ENCODE measurements at places on chromosomes 7 and 10.

GRCh38 chr10:71267508-71268240 is 51.4 kb upstream of the SLC29A3 start:
- DNase-seq = no peak

DNA sequence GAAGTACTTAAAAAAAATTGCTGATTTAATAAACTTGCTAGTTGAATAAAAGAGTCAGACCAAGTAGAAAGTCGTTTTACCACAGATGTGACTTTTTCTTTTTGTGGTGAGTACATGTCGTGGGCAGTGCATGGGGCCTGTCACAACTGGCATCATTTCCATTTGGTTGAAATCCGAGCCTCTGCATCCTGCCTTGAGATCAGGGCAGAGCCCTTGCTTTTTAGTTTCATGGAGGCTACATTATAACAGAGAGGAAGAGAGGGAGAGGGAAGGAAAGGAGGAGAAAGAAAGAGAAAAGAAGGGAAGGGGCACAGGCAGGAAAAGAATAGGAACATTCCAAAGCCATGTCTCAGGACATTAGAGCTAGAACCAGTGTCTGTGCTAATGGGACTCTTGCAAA is 20.4 kb upstream of the INSYN2A start:
- no peak for DNase-seq

GRCh38 chr7:90119178-90119971 is 34.9 kb upstream of the STEAP1 start:
- no peak for DNase-seq

DNA sequence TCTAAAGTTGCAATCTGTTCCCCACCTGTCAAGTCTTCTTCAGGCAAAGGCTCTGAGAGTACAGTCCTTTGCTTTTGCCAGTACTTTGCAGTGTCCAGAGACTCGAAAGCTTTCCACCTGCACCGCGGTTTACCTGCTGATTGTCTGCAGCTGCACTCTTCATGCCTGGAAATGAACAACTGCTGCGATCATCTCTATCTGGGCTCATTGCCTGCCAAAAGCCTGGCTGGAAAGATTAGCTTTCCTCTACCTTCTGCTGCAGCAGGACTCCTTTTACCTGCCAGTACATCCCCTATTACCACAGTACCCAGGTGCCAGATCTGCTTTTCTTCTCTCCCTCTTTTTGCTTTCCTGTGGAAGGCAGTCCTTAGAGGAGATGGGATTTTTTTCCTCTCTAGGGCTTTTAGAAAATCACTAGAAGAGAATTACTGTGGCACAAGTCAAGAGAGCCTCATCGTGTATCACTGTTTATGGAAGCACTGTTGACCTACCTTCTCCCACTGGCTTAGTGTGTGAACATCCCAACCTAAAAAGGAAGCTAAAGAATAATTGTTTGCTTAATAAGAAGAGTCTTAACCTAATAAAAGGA is 2.2 kb downstream of the STRIP2 start:
- DNase-seq = no peak

DNA sequence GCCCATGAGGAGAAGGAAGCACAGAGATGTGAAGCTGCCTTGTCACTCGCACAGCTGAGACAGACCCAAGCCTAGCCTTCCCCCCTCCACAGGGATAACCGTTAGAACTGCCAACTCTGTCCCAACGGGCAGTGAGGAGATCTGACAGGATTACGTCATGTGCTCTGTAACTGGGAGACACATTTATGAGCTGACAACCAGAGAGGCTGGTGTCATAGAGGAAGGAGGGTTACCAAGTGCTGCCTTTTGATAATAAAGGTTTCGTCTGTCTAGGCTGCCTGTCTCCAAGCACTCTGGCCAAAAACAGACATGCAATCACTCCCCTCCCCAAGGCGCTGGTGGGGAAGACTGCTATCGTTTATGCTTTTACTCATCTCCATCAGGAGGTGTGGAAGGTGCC is 165.9 kb downstream of the PLXNA4 start:
- no peak for DNase-seq

- no peak for DNase-seq
These were observed 1.8 kb downstream of the SNCG start for GRCh38 chr10:86960003-86960862.

DNA sequence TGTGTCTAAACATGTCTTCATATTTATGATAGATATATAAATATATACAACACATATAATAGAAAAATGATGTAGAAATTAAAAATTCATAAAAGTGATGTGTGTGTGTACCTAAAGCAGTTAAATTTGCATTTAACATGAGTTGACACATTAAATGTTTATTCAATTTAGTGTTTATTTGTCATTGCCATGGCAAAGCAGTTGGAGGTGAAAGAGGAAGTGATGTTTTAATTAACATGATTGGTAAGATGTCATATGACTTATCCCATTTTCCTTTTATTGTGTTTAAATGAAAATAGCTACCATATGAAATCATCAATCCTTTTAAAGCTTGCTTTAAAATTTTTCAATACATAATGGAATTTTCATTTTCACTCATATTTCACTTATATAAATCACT is 452.6 kb downstream of the SUGCT start:
- no peak for DNase-seq

GRCh38 chr7:20200971-20201370 is 16.2 kb downstream of the MACC1 start:
- no peak for DNase-seq

DNA sequence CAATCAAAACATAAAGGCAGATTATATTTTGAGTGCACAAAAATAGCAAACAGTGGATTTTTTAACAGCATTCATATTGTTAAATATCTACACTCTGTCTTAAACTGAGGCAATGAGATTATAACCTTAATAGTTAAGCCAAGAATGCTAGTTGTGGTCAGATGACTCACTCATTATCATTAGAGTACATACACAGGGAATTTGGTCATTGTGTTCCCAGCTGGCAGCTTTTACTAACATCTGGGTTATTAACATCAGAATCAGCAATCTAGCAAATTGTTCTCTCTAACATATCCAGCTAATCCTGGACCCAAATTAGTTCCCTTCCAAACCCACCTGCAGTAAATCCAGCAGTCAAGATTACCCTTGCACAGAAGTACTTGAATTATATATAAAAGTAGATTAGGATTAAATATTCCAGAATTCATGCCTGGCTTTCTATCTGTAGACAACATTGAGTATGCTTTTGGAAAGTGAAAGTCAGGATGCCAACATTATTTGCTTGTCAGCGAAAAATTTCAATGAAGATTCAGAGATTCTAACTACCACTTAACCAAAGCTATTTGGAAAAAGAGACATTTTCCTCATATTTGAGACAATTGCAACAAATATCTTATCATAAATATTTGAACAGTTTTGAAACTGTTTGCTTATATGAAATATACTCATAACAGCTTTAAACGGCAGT is 1035.6 kb upstream of the PHF14 start:
- no peak for DNase-seq

DNA sequence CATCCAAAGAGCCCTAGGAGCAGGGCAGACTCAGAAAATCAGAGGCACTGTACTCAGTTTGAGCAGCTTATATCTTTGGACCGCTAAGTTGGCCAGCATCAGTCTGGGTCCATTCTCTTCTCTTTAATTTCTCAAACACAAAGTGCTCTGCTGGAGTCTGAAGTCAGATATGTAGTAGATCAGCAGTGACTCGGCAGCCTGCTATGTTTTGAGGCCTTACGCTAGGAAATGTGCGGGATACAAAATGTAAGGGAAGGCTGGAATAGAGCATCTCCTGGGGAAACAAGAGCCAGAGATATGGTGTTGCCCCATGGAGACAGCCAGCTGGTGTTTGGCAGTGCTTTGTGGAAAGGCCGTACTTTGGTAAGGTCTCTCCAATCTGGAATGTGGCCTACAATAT is 60.6 kb upstream of the VKORC1L1 start:
- DNase-seq = no peak

- no peak for DNase-seq
These were observed 56.5 kb downstream of the ZNF467 start for GRCh38 chr7:149716932-149717307.

- no peak for DNase-seq
These were observed 65.8 kb downstream of the RAB18 start for GRCh38 chr10:27569946-27570345.

DNA sequence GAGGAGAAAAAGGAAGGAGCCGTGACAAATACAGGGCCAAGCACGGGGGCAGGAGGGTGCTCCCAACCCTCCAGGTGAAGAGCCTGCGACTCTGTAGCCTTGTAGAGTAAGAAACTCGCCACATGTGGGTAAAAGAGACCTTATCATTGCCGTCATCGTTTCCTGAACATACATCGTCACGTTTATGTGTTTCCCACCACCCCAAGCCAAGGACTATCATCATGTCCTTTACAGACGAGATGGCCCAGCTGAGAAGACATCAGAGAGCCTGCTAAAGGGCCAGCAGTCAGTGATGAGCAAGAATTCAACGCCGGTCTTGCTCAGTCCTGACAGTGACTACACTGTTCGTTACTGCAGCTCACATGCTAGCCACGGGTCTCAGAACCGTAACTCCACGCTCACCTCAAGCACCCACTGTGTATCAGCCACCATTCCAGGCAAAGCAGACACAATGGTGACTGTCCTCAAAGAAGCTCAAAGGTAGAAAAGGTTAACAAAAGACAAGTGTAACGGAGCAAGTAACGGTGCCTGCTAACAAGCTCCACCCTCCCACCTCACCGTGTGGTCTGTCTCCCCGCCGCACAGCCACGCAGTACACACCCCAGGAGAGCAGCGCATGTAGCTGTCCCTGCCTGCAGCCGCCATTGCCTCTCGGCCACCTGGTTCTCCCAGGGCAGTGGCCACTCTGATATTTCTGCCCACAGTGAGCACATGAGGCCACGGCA is 147.8 kb downstream of the MAD1L1 start:
- DNase-seq = no peak

DNA sequence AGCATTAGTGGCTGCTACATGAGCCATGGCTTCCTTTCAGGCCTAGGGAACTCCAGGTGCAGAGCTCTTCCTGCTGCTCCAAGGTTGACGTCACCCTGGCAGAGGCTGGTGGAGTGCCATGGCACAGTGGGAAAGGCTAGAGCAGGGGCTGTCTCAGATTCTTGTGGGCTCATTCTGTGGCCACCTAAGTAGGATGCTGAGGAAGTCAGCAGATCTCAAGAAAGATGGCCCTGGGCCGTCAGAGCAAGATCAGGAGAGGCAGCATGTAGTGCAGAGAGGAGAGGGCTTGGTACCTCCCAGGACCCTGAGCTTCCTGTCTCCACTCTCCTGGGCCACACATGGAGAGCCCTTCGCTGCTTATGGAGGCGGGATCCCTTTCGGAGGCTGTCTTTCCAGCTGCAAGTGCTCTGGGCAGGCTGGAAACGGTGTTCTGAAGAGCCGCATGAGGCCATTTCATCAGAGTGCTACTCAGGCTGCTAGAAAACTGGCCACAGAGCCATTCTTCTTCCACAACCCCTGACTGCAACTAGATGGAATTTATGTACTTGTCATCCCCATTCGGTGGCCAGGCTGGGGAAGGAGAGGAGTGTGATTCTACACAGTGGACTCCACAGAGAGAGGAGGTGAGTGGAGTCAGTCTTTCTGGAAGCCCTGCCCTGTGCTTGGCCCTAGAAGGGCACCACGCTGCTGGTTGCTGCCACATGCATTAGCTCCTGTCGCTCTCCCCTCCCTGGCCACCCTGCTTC is 304.2 kb downstream of the RPS24 start:
- peak; percentile 18 for DNase-seq

DNA sequence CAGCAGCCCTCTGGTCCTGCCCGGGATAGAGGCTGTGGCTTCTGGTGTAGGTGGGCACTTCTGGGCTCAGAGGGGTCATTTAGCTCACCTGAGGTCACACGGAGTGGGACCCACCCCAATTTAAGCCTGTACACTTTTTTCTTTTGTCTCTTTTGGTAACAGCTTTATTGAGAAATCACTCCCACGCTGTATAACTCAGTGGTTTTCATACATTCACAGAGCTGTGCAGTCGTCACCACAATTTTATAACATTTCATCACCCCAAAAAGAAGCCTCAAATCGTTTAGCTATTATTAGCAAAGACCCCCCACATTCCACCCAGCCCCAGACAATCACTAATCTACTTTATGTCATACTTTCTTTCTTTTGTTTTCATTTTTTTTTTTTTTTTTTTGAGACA is 62.3 kb downstream of the LHPP start:
- no peak for DNase-seq

GRCh38 chr10:28838908-28839307 is 161.6 kb downstream of the BAMBI start:
- DNase-seq = no peak

GRCh38 chr7:25832456-25832855 is 319.5 kb upstream of the NFE2L3 start:
- DNase-seq = no peak

DNA sequence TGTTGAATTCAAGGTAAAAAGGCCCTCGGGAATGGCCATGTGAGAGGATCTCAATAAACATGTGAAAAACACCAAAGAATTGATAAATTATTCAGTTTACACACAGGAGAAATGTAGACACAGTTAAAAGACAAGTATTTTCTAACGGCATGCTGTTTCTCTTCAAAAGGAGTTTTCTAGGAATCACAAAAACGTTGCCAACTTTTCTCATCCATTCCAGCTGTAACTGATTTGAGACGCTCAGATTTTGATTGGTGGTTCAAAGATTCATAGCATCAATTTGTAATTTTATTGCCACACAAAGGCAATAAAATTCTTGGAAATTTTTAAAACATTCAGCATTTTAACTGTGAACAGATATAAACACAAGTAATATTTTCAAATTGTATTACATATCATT is 384.9 kb upstream of the PFKP start:
- no peak for DNase-seq

- DNase-seq = no peak
These were observed 3.7 kb downstream of the NPFFR1 start for GRCh38 chr10:70280099-70280498.

DNA sequence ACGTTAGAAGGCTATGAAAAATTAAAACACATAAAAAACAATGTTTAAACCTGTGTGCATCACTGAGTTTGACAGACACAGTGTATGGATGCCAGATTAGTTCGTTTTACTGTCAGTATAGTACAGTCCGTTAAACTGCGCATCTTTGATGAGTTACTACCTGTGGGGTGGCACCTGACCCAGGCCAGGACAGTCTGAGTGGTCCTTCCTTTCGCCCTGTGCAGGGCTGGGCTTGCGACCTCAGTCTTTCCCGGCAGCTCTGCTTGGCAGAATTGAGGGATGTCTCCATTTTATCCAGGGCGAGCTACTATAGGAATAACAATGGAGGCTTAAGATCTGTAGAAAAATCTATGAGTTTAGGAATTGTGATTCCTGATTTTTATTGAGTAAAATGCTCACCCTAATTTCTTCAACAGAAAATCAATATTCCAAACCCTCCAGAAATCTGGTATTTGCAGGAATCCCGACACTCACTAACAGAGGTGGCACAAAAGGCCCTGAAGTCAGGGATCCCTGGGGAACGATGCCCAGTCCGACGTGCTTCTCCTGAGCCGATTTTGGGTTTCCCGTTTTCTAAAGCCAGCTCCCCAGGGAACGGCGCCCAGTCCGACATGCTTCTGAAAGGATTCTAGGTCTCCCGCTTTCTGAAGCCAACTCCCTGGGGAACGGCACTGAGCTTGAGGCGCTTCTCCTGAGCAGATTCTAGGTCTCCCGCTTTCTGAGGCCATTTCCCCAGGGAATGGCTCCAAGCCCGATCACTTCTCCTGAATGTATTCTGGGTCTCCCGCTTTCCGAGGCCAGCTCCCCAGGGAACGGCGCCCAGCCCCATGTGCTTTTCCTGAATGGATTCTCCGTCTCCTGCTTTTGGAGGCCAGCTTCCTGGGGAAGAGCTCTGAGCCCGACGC is 377.6 kb downstream of the DNAJB6 start:
- DNase-seq = no peak
